Suppressor macrophage treated with lipopolysaccharide for 1 hour (primary cell): ENCODE measurements at places on chromosomes 2 and 18.

DNA sequence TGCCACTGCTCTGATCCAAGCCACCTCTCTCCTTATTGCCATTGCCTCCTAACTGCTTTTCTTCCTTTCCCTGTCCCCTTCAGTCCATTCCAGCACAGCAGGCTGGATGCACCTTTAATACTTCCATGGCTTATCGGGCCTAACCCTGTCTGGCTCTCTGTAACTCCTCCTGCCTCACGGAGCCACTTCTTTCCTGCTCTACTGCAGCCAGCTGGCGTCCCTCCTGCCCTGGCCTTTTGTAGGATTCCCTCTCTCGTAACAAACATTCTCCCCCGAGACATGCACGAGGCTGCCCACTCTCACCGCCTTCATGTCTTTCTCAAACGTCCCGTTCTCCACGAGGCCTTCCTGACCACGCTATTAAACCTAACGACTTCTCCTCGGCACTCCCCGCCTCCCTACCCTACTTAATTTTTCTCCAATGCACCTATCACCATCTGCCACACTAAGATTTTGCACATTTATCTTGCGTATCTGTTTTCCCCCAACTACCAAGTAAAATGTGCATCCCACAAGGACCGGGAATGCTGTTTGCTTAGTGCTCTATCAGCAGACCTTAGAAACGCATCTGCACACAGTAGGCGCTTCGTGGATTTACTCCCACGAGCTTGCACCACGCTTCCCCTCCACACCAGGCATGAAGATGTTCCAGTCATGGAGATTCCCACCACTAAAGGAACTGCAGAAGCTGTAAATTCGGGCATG lies 728 bp upstream of the C18orf63 start:
- DNase-seq: no peak

GRCh38 chr2:237735798-237736197 lies 62.8 kb upstream of the RBM44 start:
- no peak for DNase-seq

- no peak for DNase-seq
These were observed 84.4 kb downstream of the MAP4K4 start for GRCh38 chr2:101781791-101782426.

- DNase-seq: no peak
These were observed 280.9 kb upstream of the SIX2 start for GRCh38 chr2:45289997-45290709.

DNA sequence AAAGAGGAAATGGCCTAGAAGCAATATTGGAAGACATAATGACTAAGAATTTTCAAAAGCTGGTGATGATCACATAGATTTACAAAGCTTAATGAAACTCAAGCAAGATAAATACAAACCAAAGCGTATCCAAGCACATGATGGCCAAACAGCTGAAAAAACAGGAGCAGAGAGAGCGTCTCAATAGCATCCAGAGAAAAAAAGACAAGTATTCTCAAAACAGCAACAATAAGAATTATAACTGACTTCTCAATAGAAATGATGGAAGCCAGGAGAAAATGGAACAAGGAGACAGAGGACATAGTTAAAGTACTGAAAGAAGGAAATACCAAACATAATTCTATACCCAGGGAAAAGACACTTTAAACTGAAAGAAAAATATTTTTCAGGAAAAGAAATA lies 437.2 kb upstream of the TNP1 start:
- DNase-seq: no peak

- DNase-seq: no peak
These were observed 312.2 kb upstream of the MGAT5 start for GRCh38 chr2:133941666-133942065.

- DNase-seq: no peak
These were observed 808.7 kb upstream of the PIK3C3 start for GRCh38 chr18:41146301-41146700.

- peak; percentile 71 for DNase-seq
These were observed 1.2 kb downstream of the ANKMY1 start for GRCh38 chr2:240556553-240557100.

GRCh38 chr2:219636144-219636915 lies 8.9 kb downstream of the SLC4A3 start:
- DNase-seq: no peak

DNA sequence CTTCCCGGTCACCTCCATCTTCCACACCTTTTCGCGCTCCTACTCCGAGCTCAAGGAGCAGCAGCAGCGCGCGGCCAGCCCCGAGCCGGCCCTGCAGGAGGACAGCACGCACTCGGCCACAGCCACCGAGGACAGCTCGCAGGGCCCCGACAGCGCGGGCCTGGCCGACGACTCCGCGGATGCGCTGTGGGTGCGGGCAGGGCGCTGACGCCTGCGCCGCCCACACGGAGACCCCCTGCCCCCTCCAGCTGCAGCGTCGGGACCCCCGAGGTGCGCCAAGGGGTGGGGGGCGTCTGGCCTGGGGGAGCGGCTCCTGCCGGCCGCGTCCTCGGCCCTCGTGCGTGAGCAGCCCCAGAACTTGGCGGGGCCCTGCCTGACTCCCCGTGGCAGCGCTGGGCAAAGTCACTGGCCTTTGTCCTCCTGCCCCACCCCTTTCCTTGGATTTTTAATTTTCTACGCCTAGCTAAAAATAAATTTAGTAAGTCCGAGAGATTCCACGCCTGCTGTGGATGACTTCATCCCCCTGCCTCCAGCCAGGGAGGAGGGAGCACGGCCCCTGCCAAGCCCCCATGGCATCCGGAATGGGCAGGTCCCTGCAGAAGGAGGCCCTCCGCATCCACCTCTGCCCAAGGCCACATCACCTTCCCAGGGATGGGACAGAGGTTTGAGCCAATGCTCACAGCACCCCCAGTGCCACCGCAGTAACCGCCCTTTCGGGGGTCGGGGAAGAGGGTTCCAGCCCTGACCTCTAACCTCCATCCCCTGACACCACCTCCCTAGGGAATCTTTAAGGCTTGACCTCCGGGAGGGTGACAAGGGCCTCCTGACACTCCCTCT lies 51.6 kb downstream of the SLC66A2 start:
- DNase-seq: no peak

- DNase-seq: no peak
These were observed 44.8 kb downstream of the VIT start for GRCh38 chr2:36741188-36741837.

- no peak for DNase-seq
These were observed 194.2 kb downstream of the INHBB start for GRCh38 chr2:120539937-120540718.

DNA sequence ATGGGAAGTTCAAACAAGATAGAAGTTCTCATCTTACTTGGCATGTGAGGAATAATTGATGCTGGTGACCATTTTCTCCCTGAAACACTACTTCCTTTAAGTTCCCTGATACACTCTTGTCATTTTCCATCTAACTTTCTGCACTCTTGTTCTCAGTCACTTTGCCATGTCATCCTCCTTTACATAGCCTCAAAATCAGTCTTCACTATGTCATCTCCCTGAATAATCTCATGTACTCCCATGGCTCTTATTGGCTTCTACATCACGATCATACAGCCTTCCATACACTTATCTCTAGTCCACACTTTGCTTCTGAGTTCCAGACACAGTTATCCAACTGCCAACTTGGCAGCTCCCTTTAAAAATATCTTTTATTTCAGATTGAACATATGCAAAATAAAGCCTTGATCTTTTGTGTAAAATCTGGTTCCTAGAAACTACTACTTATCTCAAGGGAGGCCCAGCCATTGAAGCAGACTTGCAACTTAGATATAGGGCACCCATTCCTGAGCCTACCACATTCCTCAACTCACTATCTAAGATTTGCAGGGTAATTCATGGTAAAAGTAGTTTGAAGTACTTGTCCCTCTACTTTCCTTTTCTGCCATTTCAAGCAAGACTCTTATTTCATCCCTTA lies 1070.2 kb upstream of the NXPH2 start:
- no peak for DNase-seq

- no peak for DNase-seq
These were observed 60.1 kb upstream of the ARL4C start for GRCh38 chr2:234556848-234557573.

GRCh38 chr18:23871410-23871809 lies 143.1 kb upstream of the TTC39C start:
- peak; percentile 50 for DNase-seq

DNA sequence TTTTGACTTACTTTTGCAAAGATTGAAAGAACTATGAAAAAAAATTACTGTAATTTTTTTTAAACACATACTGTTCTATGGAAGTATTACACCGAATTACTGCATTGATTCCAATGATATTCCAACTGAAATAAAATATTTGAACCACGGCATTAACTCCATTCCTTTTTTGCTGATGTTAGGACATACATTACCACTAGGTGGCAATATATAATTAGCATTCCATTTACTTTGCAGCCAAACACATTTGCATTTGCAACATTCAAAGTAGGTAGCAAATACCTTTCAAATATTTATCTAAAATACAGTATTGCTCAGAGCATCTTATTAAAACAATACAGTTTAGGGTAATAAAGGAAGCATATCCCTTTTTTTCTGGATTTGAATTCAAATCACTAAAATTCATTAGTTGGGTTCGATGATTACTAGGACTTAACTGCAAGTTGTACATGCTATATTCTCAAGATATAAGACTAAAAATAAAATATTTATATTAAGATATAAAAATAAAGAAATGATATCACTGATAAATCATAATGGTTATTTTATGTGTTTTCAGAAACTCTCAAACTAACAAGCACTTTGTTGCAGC lies 31.3 kb downstream of the LANCL1 start:
- DNase-seq: peak; percentile 29

- no peak for DNase-seq
These were observed 178.5 kb downstream of the DIS3L2 start for GRCh38 chr2:232139786-232140562.

- DNase-seq: peak; percentile 27
These were observed 267.4 kb upstream of the RAB6C start for GRCh38 chr2:129711816-129712675.

- peak; percentile 25 for DNase-seq
These were observed 36.2 kb downstream of the TNS1 start for GRCh38 chr2:217966423-217967070.

DNA sequence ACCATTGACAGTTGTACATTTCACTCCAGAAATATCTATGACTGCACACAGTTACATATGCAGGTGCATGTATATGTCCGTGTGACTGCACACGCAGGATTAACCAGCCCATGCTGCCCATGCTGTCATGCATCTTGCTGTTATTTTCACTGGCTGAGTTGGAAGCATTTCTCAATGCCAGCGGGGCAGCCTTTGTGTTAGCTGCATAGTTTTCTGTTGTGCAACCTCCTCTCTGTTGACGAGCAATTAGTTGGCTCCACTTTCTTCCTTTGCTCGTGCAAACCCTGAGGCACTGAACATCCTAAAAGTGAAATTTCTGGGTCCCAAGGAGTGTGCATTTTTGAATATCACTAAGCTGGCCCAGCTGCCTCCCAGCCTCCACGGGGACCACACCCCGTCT lies 133.4 kb upstream of the GLI2 start:
- DNase-seq: no peak

- no peak for DNase-seq
These were observed 170.1 kb downstream of the ASB1 start for GRCh38 chr2:238596571-238597551.

DNA sequence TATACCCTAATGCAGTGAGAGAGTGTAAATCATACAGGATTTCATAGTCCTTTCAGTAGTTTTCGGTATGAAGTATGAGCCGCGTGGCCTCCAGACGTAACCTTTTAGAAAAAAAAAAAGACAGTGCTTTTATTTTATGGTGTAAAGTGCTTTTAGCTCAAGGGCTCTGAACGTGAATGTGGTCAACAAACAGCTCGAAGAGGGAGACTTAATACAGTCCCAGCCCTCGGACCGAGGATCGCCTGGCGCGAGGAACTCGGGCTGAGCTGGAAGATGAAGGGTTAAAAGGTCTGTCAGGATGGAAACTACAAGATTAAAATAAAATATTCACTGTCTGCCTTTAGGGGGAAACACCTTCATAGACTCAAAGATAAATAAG lies 4.0 kb upstream of the BCL11A start:
- DNase-seq: peak; percentile 38

DNA sequence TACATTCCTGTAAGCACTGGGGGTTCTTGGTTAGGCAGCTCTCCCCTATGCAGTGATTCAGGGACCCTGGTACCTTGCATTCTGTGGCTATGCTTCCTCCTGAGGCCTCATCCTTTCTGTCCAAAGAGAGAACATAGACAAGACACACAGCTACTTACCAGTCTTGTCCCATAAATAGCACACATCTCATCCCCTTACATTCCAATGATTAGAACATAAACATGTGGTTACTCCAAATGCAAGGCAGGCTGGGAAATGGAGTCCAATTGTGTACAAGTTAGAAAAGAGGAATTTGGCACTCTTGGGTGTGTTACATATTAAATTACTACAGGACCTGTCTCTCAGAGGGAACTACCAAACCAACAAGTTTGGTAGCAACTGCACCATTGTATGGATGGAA lies 171.3 kb downstream of the ARHGAP15 start:
- DNase-seq: peak; percentile 3

GRCh38 chr2:127084611-127085316 lies 22.2 kb downstream of the BIN1 start:
- DNase-seq: peak; percentile 71

DNA sequence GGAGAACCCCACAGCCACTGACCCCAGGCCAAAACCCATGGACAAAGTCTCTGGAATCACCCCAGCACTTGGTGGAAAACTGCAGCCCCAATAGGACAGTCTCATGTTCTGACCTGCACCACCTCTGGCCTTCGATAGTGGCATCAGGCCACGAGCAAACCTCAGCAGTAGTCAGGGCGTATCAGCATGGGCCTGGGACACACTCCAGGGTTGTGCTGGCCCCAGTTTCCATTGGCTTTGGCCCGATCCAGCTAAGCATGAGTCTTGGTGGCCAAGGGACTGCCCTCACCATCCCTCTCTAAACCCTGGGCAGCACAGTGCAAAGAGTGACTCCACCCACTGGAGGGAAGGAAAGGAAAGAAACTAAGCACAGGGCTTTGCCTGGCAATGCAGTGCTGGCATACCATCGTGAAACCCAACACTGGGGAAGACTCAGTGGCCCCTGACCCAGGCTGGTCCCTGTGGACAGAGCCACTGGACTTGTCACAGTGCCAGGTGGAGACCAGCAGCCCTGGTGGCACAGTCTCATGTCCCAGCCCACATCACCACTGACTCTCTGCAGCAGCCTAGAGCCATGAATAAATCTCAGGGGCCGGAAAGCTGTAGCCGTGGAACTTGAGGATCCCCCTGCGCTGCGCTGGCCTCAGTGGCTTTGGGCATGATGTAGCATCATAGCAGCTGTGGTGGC lies 46.3 kb downstream of the ZNF519 start:
- DNase-seq: no peak

GRCh38 chr18:48893061-48893607 lies 57.6 kb downstream of the SMAD7 start:
- no peak for DNase-seq

- DNase-seq: no peak
These were observed 25.0 kb downstream of the ACMSD start for GRCh38 chr2:134863446-134863845.

- DNase-seq: no peak
These were observed 86.4 kb upstream of the B3GNT2 start for GRCh38 chr2:62109554-62109953.

- DNase-seq: no peak
These were observed 443.3 kb upstream of the MEIS1 start for GRCh38 chr2:65991381-65992197.

DNA sequence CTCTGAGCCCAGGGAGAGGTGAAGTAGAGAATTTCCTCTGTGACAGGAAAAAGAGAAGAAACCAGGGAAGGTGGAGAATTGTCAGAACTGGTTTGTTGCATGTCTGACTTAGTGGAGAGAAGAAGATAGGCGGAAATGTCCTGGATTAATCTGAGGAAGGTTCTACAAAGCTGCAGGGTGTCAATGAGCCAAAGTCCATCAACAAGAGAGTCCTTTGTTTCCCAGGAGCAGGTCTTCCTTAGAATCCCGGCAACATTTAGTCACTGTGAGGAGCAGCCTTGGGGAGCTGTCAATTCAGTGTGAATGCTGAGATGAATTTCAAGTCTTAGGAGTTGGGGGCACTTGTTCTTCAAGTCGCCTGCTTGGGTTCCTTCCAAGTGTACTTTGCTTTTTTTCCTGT lies 88.4 kb upstream of the CELF4 start:
- DNase-seq: no peak
